ENCODE measurements at places on chromosomes 3 and 15. TPM values are rescaled to one million over a fixed set of nuclear protein-coding genes. Genes with fewer than 3 reads are reported as not detected.

GRCh38 chr3:197333901-197334639, 35.7 kb upstream of the DLG1 start:
- peak overlapping the region; percentile 18 for H3K4me3 ChIP-seq
- no peaks in the 10 kb centered on the region for H3K27me3 ChIP-seq
- no peak for DNase-seq

The PLA2G4B gene
- total RNA-seq = 6.3 TPM

DNA sequence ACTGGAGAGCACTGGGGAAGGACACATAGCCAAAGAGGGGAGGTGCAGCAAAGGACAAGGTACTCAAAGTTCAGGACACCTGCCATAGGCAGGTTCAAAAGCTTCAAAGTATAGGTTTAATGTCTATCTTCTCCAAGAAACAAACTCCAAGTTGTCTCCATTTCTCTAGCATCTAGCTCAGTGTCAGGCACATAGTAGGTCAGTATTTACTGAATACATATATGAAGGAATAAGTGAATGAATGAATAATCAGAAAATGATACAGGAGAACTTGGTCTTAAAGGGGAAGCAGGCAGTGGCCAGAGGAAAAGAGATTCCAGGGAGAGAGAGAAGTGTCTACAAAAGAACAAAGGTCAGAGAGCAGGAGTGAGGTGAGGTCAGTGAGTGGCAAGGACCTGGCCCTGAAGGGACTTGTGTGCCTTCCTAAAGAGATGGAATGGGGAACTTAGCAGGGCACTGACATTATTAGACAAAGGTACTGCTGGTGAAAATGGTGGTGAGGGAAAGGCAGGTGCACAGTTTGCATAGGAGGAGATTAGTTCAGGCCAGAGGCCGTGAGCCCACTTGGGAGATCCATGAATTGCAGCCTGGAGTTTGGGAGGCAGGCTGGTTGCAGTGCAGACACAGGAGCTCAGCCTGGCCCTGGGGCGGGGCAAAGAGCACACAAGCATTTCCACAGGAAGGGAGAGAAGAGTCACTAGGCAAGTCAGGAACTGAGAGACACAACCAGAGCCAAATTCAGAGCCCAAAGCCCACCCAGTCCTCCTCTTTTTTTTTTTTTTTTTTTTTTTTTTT, 21.4 kb downstream of the TBC1D2B start:
- H3K4me1 ChIP-seq = no peaks in the 10 kb centered on the region
- no peak overlapping the region for H3K4me3 ChIP-seq
- no peaks in the 10 kb centered on the region for H3K36me3 ChIP-seq
- H3K27me3 ChIP-seq = no peaks in the 10 kb centered on the region
- no peak for DNase-seq

DNA sequence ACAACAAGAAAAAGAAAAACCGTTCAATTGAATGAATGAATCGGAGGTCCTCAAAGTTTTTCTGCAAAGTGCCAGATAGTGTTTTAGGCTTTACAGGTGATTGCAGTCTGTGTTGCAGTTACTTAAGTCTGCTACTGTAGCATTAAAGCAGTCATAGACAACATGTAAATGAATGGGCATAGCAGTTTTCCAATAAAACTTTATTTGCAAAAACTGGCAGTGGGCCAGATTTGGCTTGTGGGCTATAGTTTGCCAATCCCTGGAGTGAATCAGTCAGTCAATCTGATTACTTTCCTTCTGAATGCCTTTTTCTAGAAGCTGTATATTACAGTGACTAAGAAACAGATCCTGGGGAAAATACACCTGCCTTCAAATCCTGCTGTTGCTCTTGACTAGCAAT, 242.6 kb downstream of the LRTM1 start:
- H3K27ac ChIP-seq = no peak overlapping the region
- no peaks in the 10 kb centered on the region for H3K27me3 ChIP-seq
- H3K4me3 ChIP-seq = no peak overlapping the region
- no peak for DNase-seq

DNA sequence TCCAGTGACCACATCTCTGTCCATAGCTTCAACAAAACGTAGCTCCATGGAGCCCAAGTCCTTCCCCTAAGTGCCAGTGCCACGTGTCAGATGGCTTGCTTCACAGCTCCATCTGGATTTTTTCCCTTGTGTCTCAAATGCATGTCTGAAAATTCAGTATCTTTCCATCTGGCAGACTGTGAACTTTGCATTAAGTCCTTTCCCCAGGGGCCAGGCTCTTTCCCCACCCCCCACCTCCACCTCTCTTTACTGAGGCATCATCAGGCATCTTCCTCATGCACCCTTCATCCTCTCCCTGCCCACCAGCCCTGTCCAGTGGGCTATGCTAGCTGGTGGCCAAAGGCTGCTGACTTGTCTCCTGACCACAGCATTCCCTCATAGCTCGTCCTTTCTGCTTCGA, 53.7 kb downstream of the PDIA5 start:
- no peaks in the 10 kb centered on the region for H3K4me1 ChIP-seq
- no peaks in the 10 kb centered on the region for H3K27me3 ChIP-seq
- no peak overlapping the region for H3K4me3 ChIP-seq
- no peak overlapping the region for H3K27ac ChIP-seq
- peaks cover 27% of the 10 kb centered on the region for H3K36me3 ChIP-seq
- DNase-seq = no peak

- H3K4me1 ChIP-seq = peaks cover 3% of the 10 kb centered on the region
- H3K27ac ChIP-seq = no peak overlapping the region
- H3K36me3 ChIP-seq = no peaks in the 10 kb centered on the region
- no peak overlapping the region for H3K4me3 ChIP-seq
- H3K27me3 ChIP-seq = no peaks in the 10 kb centered on the region
- DNase-seq = no peak
These were observed 56.3 kb upstream of the CGNL1 start for GRCh38 chr15:57319919-57320560.

The PARL gene
- total RNA-seq = 95.5 TPM

DNA sequence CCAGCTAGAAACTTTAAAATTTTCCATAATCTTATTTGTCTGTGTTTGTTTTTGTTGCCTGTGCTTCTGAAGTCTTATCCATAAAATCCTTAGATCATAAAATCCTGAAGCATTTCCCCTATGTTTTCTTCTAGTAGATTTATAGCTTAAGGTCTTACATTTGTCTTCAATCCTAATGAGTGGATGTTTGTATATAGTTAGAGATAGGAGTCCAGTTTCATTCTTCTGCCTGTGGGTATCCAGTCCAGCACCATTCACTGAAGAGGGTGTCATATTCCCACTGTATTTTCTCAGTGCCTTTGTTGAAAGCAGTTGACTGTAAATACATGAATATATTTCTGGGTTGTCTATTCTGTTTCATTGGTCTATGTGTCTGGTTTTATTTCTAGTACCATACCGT, 44.8 kb upstream of the SPSB4 start:
- H3K27me3 ChIP-seq = no peaks in the 10 kb centered on the region
- no peak for DNase-seq
- H3K4me3 ChIP-seq = no peak overlapping the region
- no peaks in the 10 kb centered on the region for H3K36me3 ChIP-seq
- H3K4me1 ChIP-seq = no peaks in the 10 kb centered on the region

- no peaks in the 10 kb centered on the region for H3K4me1 ChIP-seq
- peaks cover 4% of the 10 kb centered on the region for H3K36me3 ChIP-seq
- no peaks in the 10 kb centered on the region for H3K27me3 ChIP-seq
- no peak for DNase-seq
- H3K27ac ChIP-seq = no peak overlapping the region
These were observed 445.6 kb upstream of the FRG2C start for GRCh38 chr3:75218577-75218976.
